ENCODE measurements at places on chromosomes 1 and 21.

- no peak for DNase-seq
Observed at GRCh38 chr1:184078564-184079249, 27.2 kb downstream of the TSEN15 start.

DNA sequence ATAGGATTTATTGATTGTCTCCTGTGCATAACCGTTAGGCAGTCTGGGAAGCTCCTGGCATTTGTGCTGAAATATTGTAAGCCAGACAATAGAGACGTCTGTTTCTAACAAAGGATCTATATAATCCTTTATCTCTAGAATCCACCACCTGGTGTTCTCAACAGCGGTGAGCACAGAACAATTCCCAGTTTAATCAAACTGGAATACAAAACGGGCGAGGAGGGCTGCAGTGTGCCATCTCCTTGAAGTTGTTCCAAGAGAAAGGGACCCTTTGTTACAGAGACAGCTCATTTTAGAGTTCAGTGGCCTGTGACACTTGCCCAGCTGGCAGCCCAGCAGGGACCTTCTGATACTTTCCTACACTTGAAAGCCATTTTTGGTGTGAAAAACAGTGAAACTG is 162.8 kb upstream of the IVNS1ABP start:
- DNase-seq: no peak

- DNase-seq: no peak
Observed at GRCh38 chr21:16891821-16892220, 621.0 kb upstream of the CXADR start.

- DNase-seq: no peak
Observed at GRCh38 chr1:60751306-60751705, 331.1 kb upstream of the NFIA start.

DNA sequence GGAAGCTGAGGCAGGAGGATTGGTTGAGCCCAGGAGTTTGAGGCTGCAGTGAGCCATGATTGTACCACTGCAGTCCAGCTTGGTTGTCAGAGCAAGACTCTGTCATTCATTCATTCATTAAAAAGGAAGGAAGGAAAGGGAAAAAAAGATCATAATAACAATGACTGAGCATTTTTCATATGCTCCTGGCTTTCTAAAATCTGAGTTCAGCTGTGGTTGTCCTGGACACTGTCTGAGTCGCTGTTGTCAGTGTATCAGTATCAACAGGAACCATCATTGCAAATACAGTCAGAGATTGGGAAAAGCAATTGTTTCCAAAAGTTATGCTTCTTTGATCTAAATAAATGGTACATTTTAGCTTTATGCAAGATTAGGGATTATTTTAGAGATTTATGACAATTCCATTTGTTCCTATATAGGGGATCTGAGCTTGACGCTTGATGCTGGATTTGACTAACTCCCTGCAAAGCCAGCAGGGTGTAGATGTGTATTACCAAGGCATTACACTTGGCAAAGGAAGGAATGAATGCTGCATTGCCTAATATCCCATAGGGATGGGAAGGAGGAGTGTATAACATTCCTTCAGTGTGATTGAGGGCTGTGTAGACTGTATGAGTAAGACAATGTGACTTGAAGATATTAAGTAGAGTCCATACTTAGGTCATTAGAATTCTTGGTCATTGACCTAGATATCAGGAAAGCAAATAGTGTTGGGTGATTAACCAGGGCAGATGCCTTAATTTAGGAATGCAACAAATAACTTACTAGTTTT is 100.2 kb downstream of the DISP1 start:
- no peak for DNase-seq

DNA sequence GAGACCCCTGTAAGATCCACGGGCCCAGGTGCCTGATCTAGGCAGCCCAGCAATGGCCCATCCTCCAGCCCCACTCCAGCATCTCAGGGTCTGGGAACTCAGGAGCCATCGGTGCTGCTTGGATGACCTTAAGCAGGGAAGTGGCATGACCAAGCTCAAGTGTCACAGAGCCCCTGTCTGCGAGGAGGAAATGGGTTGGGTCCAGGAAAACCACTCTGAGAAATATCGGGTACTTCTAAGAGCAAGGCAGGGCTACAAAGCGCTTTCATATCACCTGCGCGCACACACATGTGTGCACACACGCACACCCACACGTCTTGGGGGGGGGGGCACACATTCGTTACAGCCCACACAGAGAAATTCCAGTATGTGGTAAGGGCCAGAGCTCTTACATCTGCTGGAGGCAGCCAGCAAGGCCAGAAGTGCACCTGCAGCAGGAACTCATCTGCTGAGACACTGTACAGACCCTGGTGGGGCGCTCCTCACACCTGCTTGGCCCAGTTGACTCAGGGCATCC is 32.6 kb upstream of the SPOCD1 start:
- peak; percentile 26 for DNase-seq

DNA sequence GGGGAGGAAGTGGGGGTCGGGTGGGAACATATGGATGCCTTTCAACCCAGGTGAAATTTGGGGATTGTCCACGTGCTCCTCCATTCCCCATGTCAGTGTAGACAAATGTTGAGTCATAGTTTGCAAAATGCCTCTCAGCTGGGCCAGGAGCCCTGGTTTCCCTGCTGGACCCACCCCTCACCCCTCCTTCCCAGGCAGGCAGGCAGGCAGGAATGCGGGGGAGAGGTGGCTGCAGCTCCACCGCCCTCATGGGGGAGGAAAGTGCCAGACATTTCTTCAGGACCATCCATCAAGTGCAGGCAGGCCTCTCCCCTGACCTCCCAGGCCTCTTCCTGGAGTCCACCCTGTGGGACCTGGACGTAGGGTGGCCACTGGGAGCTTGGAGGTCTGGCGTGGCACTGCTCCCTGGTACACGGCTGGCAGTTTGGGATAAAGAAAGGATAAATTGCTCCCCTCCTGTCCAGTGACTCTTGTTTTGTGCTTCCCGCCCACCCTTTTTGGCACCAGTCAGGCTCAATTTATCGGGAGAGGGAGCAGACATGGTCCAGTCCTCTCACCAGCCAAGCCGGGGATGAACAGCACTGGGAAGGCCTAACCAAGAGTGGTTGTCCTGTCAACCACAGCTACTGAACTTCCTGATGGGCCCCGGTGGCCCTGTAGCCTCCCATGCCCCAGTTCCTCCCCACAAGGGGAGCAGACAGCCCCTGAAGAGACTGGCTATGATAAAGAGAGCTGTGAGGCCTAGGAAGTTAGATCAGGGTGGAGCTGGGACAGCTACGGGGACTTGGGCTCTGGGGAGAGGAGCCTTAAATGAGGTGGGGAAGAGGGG is 18.9 kb downstream of the NPR1 start:
- no peak for DNase-seq

DNA sequence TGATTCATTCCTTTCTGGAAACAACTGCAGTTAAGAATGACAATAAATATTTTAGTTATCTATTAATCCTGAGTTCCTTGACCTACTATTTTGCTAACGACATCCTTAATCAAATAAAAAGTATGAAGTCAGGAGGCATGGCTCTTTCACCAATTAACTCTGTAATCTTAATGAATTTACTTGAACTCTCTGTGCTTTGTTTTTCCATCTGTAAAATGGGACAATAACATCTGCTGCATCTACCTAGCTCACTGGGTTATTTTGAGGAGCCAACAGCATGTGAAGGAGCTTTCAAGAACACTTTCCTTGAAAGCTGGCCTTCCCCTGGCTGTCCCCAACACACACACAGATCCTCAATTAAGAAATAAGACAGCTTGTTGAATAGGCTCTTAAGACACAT is 47.9 kb downstream of the COLGALT2 start:
- no peak for DNase-seq

DNA sequence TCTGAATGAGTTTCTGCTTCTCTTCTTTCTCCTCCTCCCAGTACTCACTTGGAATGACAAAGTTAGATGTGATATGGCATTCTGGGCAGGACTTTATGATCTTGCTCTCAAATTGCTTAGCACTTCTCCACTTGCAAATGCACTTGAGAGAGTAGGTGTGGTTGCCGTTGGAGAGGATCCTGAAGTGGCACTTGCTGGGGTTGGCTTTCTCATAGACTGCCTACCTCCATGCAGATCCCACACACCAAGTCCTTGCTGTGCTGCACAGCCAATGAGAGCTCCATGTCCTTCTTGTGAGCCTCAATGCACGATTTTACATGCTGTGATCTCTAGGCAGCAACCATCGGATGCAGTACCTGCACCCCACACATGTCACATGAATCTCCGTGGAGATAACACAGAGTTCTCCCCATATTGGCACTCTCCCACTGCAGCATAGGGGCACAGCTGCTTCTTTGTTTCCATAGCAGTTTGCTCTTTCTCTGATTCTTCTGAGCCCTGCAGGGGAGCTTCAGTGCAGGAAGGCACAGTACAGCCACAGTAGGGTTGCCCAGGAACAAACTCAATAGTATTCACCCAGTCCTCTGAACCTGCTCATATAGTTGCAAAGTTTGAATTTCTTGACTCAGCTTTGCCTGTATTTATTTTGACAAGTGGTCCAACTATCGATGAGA is 45.2 kb downstream of the ZNF691 start:
- DNase-seq: no peak

All from stimulated activated CD4-positive, alpha-beta T cell treated with anti-CD3 and anti-CD28 coated beads, Interleukin-15, amount 100 ng/mL, for 1 hour (primary cell).